ENCODE measurements at places on chromosomes 7 and 10.

GRCh38 chr10:97539523-97540200 is 32.9 kb upstream of the ANKRD2 start:
- DNase-seq = no peak

GRCh38 chr7:130187360-130187759 is 17.8 kb downstream of the TMEM209 start:
- no peak for DNase-seq

GRCh38 chr10:70738006-70738760 is 47.0 kb downstream of the TBATA start:
- DNase-seq = no peak

- no peak for DNase-seq
These were observed 87.6 kb downstream of the ARMH3 start for GRCh38 chr10:101968286-101968939.

DNA sequence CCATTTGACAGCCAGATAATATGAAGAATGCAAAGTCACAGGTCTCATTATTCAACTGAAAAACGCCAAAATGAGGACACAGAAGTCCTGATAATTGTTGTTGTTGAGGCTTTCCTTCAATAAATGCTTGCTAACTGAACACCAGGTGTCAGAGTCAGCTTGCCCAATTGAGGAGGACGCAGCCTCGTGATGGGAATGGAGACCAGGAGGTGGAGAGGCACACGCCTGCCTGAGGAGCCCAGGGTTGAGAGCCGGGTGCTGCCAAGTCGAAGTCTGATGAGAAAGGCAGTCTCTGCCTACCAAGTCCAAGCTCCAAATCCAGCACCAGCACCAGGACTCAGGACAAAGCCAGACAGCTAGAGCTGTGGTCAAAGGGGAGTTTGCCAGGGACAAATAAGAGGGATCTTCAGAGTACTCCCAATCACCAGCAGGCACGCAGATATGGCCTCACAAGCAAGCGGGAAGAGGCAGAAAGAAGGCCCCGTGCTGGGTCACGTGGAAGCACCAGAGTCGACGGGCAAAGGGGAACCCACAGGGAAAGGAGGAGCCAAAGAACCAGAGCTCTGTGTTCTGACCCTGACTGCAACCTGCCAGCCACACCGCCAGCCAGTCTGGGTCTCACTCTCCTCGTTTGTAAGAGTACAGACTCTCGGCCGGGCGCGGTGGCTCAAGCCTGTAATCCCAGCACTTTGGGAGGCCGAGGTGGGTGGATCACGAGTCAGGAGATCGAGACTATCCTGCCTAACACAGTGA is 47.6 kb downstream of the VOPP1 start:
- no peak for DNase-seq

DNA sequence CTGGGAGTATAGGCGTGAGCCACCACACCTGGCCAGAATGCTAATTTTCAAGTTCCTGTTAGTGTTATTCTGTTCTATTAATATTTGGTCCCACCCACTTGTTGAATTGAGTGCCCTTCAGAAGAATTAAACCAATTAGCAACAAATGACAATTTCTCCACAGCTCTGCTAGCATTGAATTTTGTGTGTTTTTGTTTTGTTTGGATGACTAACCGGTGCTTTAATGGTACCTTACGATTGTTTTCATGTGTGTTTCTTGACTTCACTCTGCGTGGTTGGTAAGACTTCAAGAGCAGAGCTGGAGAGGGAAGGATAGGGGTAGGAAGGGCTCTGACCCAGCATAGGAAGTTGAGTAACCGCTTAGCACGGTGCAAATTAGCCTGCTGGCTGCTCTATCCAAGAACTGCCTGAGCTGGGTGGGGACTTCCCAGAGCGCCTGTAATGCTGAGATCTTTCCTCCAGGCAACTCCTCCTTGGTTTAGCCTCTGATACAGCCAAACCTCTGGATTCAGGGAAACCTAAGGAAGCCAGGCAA is 4.6 kb downstream of the ARPC1B start:
- DNase-seq = no peak

DNA sequence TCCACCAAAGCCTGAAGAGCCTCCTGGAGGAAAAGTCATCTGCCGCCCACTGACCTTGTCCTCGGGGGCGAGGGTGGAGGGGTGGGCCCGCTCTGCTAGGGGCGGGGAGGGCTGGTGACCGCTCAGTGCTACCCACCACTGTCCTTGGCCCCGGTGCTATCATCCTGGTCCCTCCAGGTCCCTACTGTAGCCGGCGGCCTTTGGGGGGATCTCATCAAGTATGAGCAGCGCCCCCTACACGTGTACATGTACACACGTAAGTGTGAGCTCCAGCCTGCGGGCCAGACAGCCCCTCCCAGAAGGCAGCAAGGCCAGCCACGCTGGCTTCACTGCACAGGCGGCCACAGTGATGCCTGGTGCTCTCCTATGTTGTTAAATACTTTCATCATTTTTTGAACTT is 19.6 kb downstream of the TTYH3 start:
- no peak for DNase-seq

- no peak for DNase-seq
These were observed 144.4 kb downstream of the ARID5B start for GRCh38 chr10:62045765-62046521.

DNA sequence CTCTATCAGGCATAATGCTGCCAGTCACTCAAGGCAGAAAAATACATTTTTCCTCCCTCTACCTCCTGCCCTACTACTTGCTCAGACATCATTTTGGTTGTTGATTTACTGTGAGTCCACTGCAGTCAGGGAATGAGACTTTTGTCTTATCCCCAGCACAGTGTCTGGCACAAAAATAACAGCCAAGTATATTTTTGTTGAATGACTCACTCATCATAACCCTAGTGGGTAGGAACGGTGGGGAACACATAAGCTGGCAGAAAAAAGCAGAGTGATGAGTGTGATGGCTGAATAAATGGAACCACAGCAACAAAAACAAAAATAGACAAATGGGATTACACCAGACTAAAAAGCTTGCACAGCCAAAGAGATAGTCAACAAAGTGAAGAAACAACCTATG is 65.8 kb upstream of the LAMB4 start:
- DNase-seq = no peak

GRCh38 chr10:12372846-12373245 is 23.5 kb downstream of the CAMK1D start:
- no peak for DNase-seq

DNA sequence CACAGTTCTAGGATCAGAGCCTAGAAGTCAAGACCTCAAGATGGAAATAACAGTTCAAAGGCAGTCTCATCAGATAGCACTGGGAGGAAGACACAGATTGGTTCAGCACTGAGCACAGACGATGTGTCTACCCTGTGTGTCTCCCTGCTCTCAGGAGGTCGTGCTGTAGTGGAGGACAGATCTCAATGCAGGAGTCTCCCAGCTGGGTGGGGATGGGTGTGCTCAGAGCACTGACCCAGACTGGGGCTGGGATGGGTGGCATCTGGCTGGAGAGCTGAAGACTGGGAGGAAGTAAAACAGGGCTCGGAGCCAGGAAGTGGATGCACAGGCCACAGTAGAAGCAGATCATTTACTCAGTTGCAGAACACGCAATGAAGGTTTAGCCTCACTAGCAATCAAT is 69.5 kb upstream of the GDF10 start:
- DNase-seq = no peak

GRCh38 chr7:107007007-107007891 is 37.3 kb upstream of the PRKAR2B start:
- no peak for DNase-seq

DNA sequence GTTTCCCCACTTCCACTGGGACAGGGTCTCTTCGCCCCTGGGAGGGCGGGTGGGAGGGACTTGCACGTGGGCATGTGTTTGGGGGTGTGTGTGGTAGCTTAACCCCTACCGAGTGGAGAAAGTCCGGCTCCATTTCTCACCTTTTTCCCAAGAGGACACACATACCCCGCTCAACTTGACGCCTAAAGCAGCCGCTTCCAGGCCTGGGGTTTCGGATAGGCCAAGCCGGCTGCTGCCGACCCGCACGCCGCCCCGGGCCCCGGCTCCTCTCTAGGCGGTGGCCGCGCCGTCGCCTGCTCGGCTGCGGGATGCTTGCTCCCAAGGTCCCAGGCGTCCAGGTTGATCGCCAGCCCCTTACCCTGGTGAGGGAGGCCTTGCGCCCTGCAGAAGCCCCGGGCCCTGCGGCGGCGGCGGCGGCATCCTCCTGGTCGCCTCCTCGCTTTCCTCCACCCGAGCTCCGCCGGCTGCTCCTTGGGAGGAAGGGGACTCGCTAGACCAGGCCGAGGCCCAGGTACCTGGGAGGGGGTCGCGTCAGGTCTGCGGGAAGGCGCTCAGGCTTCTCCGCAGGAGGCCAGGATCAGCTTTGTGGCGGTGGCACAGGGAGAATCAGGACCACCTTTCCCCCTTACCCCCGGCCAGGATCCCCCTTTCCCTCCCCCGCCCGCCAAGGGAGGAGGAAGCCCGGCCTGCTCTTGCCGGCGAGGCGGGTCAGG is 3.2 kb upstream of the GATA3 start:
- DNase-seq = no peak

DNA sequence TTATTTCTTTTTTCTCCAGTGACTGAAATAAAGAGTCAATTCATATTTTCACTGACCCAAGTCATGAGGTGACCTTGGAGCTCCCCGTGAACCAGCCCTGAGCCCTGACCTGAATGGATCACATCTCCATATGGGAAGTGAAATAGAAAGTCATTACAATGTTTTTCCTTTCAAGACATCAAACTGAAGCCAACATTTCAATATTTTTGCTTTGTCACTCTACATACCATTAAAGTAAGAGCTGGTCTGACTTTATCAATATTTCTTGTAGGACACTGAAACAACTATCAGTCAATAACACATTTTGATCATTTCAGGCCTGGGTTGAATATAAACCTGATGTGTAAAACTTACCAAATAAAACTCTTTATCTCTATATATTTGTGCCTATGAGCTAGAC is 249.8 kb upstream of the PHF14 start:
- no peak for DNase-seq

DNA sequence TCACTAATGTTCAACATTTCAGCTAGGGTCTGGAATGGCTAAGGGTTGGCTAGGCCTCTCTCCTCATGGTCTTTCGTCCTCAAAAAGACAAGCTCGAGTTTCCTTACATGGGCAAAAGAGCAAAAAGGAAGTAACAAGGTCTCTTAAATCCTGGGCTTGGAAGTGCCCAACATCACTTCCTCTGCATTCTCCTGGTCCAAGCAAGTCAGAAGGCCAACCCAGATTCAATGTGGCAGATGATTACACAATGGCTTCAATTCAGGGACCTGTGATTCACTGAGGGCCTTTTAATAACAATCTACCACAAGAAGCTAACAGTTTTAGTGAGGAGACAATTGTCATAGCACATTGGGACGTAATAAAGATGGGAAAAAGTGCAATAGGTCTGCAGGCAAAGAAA is 4.4 kb upstream of the NUP205 start:
- no peak for DNase-seq

- no peak for DNase-seq
These were observed 176.1 kb downstream of the PRKG1 start for GRCh38 chr10:51250278-51250920.

DNA sequence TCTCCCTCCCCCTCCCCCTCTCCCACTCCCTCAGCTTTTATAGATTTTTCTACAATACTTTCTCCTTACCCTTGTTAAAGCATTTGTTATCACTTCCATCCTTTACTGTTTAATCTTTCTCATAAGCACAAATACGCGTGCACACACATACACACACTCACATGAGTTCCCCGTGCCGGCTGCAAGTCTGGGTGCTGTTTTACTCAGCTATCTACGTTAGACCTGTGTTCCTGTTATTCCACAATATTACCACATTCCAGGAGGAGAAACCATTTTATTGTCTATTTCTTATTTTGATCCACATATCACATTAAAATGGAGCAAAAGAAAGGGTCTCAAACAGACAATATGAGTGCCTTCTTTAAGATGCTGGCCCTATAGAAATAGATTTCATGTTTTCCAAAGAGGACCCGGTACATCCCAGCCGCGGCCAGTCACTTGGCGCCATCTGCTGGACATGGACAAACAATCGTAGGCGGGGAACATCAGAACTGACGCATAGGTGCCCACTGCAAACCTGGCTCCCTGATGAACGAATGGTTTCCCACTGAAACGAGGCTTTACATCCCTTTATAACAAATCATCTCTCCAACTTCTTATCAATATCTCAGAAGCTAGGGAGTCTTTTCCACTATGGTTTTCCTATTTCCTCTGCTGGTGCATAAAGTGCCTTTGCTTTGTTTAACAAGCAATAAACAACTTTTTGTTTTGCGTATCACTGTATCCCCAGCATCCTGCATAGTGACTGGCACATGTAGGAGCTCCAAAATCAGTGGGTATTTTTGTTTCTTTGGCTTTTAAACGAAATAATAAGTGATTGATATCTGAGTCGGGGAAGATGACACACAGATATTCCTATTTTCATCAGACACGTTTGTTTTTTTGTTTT is 25.2 kb upstream of the OPTN start:
- DNase-seq = no peak

DNA sequence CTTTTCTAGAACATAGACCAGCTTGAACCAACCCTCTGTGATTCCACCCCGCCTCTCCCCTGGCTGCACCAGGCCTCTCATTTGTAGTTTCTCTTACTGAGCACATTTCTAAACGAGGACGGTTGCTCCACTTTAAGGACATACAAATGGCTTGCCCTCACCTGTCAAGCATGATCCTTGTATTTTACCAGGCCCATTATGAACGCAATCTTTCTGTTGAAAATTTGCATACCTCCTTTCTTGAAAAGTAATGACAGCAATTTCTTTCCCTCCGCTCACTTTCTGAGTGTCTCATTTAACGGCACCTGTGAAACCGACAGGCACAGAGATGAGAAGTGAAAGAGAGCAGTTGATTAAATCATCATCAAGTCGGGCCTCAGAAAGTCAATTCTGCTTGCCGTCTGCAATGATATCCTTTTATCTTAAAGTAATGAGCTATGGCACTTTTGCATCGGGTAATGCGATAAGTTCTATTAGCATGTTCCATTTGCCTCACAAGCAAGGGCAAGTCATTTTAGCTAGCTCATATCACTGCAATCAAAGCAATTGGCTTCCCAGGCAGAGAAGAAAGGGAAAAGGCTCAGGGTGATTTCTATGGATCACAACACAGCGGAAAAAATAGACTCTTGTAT is 705.6 kb upstream of the GALNT17 start:
- no peak for DNase-seq

DNA sequence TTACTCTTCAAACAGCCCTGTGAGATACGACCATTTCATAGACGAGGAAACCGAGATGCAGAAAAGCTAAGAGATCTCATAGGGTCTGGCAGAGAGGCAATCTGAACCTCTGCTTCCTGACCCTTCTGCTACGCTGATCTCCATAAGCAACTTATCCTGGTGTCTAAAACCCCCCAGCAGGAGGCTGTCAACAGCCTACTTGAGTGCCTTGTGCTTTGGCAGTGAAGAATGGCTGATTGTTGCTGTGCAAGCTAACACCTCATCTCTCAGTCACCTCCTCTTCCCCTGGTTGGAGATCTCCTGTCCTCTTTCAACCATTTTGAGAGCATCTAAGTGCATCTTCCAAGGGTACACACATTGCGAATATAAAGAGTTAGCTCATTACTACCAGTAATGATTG is 86.2 kb downstream of the AOAH start:
- DNase-seq = no peak

DNA sequence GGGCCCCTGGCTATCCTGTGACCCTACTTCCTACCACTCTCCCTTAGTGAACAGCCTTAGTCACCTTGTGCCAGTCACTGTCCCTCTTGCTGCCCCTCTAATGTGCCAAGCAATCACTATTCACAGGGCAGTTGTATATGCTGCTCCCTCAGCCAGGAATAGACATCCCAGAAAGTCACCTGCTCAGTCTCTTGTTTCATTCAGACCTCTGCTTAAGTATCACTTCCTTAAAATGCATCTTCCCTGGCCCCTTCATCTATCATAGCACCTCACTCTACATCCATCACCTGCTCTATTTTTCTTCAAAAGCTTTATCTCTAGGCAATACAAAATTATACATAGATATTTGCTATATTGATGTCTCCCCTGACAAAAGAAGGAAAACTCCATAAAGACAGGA is 328.4 kb upstream of the NFE2L3 start:
- no peak for DNase-seq
